ENCODE measurements at places on chromosomes 6 and 20.

- peak; percentile 28 for DNase-seq
Measured at GRCh38 chr20:5205348-5206210, 78.8 kb downstream of the CDS2 start.

- no peak for DNase-seq
Measured at GRCh38 chr20:43151901-43152300, 37.8 kb downstream of the PTPRT start.

GRCh38 chr6:135088818-135089809 lies 34.5 kb upstream of the HBS1L start:
- peak; percentile 11 for DNase-seq

GRCh38 chr6:163423696-163424095 lies 9.2 kb downstream of the QKI start:
- DNase-seq, result no peak

GRCh38 chr6:148565930-148566663 lies 180.7 kb upstream of the UST start:
- DNase-seq, result peak; percentile 85

DNA sequence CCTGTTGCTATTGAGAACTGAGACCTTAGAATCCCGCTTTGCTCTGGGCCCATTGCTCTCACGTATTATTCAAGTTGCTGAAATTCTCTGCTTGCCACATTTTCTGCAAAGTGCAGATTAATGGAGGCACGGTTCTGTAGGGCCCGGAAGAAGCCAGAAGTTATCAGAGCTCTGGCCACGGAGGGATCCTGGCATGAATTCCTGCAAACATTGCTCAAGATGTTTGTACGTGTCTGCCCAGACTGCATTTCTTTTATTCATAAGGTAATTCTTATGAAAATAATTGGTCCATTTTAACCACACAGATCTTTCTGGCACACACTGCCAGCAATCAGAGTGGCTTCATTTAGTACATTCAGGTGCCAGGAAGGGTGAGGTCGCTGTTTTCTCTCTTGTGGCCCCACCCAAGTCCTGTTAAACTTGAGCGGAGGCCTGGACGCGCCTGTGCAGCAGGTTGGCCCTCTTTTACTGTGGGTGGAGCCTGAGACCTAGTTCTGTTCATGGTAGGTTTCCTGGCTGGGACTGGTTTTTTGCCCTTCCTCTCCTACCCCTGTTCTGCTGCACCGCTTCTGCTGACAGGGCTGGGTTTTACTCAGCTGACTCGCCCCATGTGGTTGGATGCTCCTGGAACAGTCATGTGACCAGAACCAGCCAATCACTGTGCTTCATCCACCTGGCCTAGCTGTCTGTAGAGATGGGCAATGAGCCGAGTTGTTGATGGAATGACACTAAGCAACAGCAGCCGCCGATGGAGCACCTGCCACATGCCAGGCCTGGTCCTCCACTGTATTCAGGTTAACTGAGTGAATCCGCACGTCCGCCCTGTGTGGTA lies 230.2 kb downstream of the CDH4 start:
- DNase-seq, result no peak

DNA sequence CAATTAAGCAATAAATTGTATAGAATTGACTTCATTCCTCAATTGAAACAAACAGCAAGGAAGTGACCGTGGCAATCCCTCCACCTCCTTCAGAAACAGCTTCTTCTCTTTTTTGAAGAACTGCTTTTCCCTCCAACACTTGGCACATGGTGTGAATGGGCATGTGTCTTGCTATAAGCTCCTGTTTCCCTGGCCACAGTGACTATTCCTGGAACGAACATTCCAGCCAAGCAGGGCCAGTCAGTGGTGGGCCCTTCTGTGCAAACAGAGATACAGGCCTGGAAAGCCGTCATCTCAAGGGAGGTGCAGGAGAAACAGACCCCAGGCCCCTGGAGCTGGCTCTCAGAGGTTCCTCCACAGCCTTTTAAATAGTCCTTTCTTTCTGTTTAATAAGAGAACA lies 6.9 kb downstream of the TXNDC5 start:
- DNase-seq, result no peak

DNA sequence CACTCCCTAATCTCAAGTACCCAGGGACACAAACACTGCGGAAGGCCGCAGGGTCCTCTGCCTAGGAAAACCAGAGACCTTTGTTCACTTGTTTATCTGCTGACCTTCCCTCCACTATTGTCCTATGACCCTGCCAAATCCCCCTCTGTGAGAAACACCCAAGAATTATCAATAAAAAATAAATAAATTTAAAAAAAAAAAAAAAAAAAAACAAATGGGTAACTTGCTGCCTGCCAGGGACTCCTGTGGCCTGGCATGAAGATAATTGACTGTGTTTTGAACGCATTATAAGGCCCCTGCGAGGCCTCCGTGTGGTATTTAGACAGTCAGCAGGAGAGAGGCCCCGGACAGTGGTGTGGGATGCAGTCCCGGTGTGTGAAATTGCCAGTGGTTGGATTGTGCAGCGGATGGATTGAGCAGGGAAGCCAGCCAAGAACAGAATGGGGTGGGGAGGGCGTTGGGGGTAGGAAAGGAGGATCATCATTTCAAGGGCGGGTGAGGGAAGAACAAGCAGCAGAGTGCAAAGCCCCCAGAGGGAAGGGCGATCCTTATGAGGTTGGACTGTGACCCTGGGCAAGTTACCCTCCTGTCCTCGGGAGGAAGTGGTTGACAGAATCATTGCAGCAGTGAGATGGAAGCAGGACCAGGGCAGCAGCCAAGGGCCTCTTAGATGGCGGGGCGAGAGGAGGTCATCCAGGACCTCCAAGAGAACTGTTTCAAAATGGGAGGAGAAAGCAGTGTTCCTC lies 43.3 kb downstream of the PPARD start:
- DNase-seq, result no peak

DNA sequence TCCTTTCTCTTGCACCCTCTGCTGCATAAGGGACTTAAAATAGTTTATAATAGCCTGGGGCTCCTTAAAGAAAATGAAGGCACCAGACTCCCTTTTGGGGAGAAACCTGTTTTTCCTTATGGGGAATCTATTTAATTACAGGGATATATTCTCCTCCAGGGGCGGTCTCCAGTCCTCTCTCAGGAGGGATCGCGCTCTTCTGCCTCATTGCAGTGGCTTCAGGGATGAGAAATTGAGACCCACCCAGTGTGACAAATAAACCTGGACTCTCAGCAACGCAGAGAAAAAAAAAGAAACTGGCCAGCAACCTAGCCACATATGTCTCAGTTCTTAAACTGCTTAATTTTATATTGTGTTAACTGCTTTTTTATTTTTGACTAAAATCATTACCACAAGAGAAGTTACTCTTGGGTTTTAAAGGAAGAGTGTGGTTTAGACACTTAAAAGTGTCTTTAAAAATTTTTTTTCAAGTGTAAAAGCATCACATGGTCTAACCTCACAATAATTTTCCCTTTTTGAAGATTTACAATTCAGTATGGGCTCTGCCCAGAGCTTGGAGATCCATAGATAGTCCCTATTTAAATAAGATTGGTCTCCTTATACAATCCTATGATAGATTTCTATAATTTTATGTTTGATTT lies 11.7 kb upstream of the GOPC start:
- no peak for DNase-seq

Measured in AG09309 (cell line).